ENCODE measurements at places on chromosomes 3 and 15. TPM values are rescaled to one million over a fixed set of nuclear protein-coding genes. Genes with fewer than 3 reads are reported as not detected.

Gene NDN
- 24.0 TPM for total RNA-seq

Gene PLA2G4D
- not detected for total RNA-seq

Gene SI
- not detected for total RNA-seq

Gene CPN2
- 0.10 TPM for total RNA-seq

Gene ALDH1A2
- total RNA-seq: 0.78 TPM

Measured in RPMI7951 (cell line).